Nephron progenitor cell (in vitro differentiated cells): ENCODE measurements at places on chromosomes 7 and 10.

GRCh38 chr10:71623986-71624291 is 95.6 kb downstream of the C10orf105 start:
- DNase-seq: no peak

- no peak for DNase-seq
These were observed 127.2 kb downstream of the LRRC4 start for GRCh38 chr7:127903892-127904669.

DNA sequence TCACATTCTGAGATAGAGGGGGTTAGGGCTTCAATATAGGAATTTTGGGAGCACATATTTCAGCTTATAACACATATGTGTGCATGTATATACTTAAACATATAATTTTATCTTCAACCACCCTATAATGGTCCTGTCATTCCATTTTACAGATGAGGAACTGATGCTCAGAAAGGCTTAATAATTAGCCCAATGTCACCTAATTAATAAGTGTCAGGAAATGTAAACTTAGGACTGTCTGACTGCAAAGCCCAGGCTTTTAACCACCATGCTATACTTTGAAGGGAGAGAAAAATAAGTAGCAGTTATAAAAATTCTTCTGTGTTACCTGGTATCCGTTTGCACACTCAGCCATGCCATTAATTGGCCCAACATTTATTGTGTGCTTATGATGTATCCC is 172.6 kb downstream of the SKIDA1 start:
- DNase-seq: no peak

DNA sequence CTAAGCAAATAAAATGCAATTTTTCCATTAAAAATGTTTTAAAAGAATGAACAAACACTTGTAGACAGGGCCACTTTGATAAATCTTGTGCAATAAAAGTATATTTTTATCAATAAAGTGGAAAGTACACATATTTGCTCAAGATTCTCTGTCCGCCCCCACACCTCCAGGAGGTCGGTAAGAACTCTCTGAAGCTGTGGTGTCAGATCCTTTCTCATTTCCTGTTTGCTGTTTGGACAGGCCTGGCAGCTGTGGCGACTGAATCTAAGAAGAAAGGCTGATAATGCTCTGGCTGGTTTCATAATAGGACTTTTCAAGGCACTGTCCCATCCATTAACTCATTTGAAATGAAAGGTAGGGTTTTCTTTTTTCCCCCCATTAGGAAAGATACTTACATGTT is 15.3 kb upstream of the ASB4 start:
- no peak for DNase-seq

- DNase-seq: no peak
These were observed 73.5 kb upstream of the DLX6 start for GRCh38 chr7:96931891-96932290.

- no peak for DNase-seq
These were observed 15.0 kb upstream of the TFEC start for GRCh38 chr7:116045532-116045931.

- DNase-seq: no peak
These were observed 10.1 kb upstream of the GGCT start for GRCh38 chr7:30514776-30515175.
